ENCODE measurements at places on chromosomes 6 and 20.

DNA sequence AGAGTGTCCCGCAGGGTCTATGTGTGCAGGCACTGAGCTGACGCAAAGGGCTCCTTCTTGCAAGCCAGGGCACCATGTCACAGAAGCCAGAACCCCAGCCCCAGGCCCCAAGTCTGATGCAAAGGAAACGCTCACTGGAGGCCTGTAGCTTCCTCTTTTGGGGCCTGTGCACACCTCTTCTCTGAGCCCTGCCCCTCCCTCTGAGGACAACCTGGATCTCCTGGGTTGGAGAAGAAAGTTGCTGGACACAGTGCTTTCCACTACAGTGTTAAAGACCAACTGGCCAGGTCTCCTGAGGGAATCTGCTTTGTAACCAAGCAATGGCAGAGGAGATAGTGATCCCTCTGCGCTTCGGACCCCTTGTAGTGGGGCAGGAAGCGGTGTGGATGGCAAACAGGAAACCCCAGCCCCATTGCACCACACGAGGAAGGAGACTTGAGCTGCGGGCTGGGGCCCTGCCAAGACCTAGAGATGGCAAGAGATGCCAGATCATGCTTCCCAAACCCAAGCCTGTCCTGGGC is 90.0 kb downstream of the PRND start:
- DNase-seq, result no peak

DNA sequence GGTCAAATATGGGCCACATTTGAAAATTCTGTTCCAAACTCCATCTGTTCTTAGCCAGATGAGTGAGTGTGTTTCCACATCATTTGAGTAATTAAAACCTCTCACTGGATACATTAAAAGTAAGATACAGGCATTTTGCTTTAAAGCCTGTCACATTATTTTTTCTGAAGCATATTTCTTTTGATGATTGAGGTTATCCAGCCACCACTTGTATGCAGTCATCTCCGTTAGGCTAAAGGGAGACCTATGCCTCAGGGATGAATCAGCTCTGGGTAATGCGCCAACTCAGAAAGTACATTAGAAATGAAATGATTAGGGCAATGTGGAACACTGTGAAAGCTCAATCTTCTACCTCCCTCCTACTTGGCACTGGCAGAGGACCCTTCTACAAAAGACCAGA is 90.7 kb downstream of the SNAP25 start:
- no peak for DNase-seq

- DNase-seq, result no peak
These were observed 1463.0 kb downstream of the HACE1 start for GRCh38 chr6:103396768-103397167.

GRCh38 chr6:34232901-34233300 is 3.8 kb upstream of the HMGA1 start:
- DNase-seq, result no peak

DNA sequence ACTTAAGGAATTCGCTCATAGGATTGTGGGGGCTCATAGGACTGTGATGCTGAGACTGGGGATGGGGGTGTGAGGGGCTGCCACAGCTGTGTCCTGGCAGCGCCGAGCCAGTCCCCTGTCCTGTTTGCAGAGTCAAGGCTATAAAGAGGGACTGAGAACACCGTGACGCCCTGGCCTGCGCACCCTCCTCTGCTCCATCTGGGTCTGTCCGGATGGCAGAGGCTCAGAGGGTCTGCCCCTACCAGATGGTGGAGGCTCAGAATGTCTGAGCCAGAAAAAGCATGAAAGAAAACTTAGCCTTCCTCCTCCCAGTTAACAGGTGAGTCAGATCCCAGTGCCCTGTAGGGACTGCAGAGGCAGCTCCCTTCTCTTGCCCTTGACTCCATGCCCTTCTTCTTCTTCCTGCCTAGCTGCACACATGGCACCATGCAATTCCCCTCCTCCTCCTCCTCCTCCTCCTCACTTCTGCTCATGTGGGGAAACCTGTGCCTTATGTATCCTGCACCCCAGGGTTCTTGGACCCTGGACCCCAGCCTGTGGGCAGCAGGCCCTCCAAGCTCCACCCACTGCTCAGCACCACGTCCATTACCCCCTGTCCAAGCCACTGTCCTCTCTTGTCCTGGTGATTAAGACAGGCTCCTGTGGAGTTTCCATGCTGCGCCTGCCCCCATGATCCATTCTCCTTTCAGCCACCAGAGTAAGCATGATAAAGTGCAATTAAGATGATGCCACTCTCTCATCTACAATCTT is 410.0 kb upstream of the SULF2 start:
- no peak for DNase-seq

- no peak for DNase-seq
These were observed 272.2 kb upstream of the FOXQ1 start for GRCh38 chr6:1039746-1040145.

GRCh38 chr6:17583811-17584210 is 16.3 kb upstream of the FAM8A1 start:
- no peak for DNase-seq

Data from stimulated activated CD8-positive, alpha-beta memory T cell treated with anti-CD3 and anti-CD28 coated beads, Interleukin-7, amount 100 ng/mL, for 4 hours (primary cell).